ENCODE measurements at places on chromosomes 5 and 9.

DNA sequence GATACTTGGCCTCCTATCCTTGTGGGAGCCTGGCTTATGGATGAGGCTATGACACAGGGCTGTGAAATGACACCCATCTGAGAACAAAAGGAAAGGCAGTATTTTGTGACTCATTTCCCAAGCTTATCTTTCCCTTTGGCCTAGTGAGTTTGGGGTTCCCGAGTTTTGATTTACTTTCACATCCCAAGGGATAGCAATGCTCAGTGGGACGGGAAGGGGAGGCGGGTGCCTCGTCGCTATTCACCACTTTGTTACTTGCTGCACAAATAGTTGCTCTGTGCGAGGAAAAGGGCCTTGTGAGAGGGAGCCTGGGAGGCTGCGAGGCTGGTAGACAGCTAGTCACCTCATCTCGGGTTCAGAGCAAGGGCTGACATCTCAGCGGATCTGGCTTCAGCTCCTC lies 59.1 kb upstream of the ENTREP1 start:
- no peak for DNase-seq

GRCh38 chr9:127572961-127573721 lies 38.9 kb upstream of the STXBP1 start:
- DNase-seq = no peak

DNA sequence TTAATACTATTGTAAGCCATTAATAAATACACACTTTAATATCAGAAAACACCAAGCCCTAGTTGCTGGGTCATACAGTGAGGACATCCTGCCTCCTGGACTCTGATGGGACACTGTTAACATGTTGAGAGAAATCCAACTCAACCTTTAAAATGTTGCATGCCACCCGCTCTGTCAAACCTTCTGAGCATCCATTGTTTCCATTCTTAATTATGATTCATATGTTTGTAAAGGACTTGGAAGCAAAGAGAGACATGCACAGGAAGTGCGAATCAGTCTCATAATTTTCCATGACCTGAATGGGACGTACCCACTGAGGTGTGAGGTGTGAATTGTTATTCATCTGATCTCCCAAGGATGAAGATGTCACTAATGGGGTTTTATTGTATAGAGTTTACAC lies 186.4 kb downstream of the CAAP1 start:
- DNase-seq = no peak

DNA sequence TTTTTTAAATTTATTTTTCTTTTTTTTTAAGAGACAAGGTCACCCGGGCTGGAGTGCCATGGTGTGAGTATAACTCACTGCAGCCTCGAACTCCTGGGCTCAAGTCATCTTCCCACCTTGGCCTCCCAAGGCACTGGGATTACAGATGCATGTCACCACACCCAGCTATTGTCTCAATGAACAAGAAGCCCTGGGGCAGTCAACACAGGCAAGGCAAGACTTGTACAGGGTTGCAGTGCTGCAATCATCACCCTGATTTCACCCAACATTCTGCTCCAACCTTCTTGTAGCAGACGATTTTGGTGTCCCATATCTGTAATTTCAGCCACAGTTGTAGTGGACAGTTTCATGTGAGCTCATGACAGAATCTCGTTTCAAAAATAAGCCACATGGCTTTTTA lies 205.8 kb upstream of the KIF2A start:
- DNase-seq = no peak

Measured in stimulated activated CD8-positive, alpha-beta memory T cell treated with anti-CD3 and anti-CD28 coated beads, Interleukin-7, amount 100 ng/mL, for 1 hour (primary cell).